Stimulated activated CD8-positive, alpha-beta memory T cell treated with anti-CD3 and anti-CD28 coated beads, Interleukin-7, amount 100 ng/mL, for 24 hours (primary cell): ENCODE measurements at places on chromosomes 4 and X.

GRCh38 chrX:141668371-141668770, 30.2 kb downstream of the SPANXD start:
- DNase-seq = no peak

- no peak for DNase-seq
Measured at GRCh38 chr4:152304220-152304619, 231.7 kb downstream of the FBXW7 start.

DNA sequence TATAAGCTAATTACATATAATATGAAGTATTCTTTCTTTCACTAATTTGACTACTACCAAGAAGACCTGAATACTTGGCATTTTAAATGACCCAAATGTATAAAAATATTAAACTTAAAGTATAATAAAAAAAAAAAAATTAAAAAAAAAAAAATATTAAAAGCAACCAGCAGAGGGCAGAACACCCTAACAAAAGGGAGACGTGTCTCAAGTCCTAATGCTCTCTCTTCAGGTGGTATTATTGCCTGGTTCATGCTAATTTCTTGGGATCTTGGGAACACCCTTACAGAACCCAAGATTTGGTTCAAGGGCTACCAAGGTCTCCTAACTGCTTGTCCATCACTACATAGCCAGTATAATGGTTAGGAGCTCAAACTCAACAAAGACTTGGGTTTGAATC, 754.8 kb downstream of the RAB28 start:
- DNase-seq = no peak

- DNase-seq = no peak
Measured at GRCh38 chr4:25236971-25237370, 3.1 kb downstream of the PI4K2B start.

- no peak for DNase-seq
Measured at GRCh38 chrX:10177601-10178000, 20.8 kb downstream of the CLCN4 start.

- no peak for DNase-seq
Measured at GRCh38 chrX:74924449-74925224, 615 bp downstream of the NEXMIF start.

DNA sequence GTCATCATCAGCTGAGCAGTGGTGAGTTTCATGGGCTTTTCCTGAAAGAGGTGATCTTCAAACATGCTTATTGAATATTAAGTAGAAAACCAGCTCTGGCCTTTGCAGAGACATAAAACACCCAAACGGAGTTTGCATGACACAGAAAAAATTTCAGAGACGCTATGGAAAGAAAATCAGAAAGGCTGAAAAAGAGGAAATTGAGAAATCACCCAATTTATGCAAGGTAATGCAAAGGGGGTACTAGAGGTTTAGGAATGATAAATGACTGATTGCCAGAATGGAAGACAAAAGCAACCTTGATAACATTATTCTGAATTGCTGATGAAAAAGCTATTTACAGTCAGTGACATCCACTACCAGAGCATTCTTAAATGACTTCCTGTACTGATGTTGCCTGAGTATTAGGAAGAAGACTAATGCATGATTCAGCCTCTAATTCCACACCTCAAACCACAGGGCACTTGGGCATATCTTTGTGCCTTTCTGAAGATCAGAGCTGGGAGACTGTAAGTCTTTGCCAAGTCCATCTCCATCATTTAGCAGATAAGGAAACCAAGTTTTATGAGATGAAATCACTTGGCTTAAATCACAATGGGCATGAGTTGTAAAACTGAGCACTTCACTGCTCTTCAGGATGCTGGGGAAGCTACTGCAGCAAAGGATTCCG, 565.7 kb downstream of the PPARGC1A start:
- no peak for DNase-seq

DNA sequence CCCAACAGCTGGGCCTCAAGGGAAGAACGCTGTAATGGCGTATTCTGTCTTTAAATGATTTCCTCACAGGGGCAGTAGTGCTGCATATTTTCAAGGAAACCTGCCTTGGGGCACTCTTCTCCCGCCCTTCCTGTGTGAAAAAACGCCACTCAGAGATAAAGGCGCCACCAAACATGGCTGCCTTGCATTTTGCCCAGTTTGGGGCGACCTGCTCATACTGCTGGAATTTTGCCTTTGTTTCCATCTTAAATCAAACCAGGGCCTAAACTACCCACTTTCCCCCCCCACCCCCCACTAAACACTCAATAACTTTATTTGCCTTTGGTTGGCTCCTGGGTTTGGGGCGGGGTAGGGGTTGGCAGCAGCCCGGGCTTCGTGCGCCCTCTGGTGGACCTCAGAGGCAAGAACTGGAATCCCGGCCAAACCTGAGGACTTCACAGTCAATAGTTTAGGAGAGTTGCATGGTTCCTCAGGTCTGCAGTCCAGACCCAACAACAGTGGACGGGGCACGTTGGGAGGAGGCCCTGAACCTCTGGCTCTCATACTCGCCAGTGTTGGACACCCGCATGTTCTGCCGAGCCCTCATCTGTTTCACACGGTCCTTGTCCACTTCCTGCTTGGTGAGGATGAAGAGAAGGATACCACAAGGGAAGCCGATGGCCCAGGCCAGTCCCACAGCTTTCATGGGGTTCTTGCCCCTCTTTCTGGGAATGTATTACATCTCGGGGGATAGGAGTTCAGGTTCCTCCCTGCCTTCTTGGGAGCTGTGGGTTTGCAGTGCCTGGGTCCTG, 220.1 kb upstream of the STK26 start:
- DNase-seq = no peak

DNA sequence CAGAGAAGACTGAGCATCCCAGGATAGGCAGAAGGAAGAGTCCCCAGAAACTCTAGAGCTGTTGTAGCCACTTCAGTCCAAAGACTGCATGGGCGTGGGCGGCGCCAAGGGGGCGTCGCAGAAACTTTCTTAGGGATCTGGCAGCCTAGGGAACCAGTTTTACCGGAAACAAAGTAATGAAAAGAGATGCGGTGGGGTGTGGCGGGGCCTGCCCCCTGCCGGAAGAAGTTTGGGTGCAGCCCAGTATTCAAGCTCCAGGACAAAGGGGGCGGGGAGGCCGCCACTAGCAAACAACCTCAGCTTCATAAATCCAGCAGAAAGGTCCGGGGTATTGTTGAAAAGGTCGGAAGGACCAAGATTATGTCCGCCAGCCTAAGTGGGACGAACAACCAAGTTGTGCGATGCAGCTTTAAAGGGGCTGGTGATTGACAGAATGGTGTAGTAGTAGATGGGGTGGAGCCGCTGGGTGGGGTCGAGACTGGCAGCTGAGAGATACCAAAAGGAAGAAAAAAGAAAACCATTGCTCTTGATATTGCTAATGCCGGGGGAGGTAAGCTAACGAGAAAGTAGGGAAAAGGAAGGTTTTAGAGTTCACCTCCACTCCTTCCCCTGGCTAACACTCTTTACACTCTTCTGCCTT, 190.5 kb downstream of the RRAGB start:
- no peak for DNase-seq

- no peak for DNase-seq
Measured at GRCh38 chr4:119026662-119027444, 108.8 kb upstream of the MYOZ2 start.

DNA sequence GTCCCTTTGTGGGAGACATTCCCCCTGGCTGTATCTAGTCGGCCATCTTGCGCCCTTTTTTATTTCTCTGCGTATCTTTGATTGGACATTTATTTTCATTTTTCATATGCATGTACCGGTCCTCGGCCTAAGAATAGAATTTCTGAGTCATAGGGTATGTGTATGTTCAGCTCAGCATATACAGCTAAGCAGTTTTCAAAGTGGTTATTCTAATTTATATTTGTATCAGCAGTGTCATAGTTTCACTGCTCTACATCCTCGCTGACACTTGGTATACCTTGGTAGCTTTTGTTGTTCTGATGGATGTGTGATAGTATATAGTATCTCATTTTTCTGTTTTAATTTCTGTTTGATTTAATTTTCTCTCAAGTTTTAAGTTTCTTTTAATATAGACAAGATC, 38.7 kb downstream of the BEX3 start:
- DNase-seq = no peak

DNA sequence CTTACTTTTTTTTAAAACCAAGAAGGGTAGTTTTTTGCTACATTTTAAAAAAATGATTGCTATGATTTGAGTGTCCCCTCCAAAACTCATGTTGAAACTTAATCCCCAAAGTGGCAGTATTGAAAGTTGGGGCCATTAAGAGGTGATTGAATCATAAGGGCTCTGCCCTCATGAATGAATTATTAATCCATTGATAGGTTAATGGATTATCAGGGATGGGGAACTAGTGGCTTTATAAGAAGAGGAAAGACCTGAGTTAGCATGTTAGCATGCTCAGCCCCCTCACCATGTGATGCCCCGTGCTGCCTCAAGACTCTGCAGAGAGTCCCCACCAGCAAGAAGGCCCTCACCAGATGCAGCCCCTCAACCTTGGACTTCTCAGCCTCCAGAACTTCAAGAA, 31.0 kb downstream of the SMIM43 start:
- no peak for DNase-seq

- DNase-seq = no peak
Measured at GRCh38 chr4:44983083-44983482, 256.7 kb upstream of the GNPDA2 start.

GRCh38 chr4:89657931-89658700, 178.8 kb downstream of the SNCA start:
- no peak for DNase-seq

DNA sequence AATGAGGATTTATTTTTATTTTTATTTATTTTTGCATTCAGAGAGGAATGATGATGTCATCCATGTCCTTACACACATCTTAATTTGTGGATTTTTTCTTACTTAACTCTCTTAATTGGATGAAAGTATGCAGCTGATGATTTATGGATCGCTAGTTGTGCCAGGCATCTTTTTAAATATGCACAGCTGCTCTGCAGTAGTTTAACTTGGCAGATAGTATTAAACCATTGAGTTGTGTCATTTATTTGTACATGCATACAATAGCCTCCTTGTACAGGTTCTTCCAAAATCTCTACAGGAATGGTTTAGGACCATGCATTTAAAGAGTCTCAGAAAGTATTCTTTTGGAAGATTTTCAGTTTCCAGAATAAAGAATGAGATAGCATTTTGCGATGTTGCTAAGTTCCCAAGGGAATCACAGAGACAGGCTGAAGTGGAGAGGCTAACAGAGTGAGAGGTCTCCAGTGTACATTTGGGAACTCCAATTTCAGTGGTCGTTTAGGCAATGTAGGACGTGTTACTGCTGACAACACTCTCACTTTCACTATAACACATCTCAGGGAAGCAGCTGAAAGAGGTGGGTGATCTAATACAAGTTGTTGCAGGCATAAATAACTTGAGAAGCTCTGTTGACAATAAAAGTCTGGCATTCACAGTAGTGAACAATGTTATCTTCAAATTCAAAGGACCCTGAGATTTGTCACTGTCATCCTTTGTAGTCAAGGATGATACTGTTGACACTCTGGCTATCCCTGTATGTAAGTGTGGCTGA, 49.9 kb upstream of the SCRG1 start:
- DNase-seq = no peak

DNA sequence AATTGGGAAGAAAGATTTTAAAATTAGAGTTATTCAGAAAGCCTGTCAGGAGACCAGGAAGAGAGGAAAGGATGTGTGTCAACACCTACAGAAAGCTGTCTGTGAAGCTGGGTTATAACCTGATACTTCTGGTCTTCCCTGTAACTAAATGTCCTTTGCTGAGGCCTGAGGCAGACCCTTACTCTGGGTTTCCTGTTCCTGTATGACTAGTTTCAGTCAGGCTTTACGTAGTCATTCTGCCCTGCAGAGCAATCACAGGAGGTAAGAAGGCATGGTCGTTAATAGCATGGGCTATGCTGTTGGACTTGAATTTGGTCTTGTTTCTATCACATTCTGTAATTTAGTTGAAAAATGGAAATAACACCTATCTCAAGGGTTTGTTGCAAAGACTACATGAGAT, 110.5 kb upstream of the IGFBP7 start:
- DNase-seq = no peak

DNA sequence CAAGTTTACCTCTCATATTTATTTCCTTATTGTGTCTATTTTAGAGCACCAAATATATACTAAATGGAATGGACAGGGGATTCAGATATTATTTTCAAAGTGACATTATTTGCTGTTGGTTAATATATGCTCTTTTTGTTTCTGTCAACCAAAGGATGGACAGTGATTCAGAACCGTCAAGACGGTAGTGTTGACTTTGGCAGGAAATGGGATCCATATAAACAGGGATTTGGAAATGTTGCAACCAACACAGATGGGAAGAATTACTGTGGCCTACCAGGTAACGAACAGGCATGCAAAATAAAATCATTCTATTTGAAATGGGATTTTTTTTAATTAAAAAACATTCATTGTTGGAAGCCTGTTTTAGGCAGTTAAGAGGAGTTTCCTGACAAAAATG, 6.2 kb downstream of the FGB start:
- DNase-seq = no peak

DNA sequence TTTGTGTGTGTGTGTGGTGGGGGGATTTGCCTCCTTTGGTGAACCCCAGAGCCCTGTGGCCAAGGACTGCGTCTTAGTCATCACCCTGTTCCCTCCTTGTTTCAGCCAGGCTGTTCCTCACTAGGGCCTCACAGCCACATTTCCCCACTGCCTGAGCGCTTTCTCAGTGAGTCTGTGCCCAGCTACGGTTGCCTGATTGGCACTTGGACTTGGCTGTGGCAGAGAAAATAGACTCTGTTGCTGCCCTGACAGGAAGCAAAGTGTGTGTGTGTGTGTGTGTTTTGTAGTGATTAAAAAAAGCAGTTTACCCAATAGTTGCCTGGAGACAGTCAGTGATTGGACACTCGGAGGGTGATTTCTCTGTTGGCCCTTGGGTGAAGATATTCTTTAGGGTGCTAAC, 113.0 kb downstream of the UCHL1 start:
- DNase-seq = no peak

DNA sequence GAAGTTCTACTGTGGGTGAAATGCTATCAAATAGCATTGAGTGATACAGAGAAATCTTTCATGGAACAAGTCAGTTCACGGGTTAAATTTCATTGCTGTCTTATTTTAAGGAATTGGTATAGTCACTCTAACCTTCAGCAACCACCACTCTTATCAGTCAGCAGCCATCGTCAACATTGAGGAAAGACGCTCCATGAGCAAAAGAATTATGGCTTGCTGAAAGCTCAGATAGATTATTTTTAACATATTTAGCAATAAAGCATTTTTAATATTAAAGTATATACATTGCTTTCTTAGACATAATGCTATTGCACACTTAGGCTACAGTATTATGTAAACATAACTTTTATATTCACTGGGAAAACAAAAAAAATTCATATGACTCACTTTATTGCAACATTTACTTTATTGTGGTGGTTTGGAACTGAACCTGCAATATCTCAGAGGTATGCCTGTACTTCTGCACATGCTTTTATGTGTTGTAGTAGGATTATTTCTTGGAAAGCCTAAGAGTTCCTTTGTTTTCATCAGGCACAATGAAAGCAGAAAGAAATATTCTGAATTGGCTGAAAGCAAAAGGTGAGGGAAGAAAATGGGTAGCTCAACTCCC, 586.7 kb downstream of the GBA3 start:
- DNase-seq = no peak
